ENCODE measurements at places on chromosomes 13 and 19.

GRCh38 chr19:48918801-48919247 is 14.7 kb upstream of the DHDH start:
- no peak for DNase-seq

GRCh38 chr13:106616729-106617128 is 48.8 kb upstream of the ARGLU1 start:
- DNase-seq, result no peak

DNA sequence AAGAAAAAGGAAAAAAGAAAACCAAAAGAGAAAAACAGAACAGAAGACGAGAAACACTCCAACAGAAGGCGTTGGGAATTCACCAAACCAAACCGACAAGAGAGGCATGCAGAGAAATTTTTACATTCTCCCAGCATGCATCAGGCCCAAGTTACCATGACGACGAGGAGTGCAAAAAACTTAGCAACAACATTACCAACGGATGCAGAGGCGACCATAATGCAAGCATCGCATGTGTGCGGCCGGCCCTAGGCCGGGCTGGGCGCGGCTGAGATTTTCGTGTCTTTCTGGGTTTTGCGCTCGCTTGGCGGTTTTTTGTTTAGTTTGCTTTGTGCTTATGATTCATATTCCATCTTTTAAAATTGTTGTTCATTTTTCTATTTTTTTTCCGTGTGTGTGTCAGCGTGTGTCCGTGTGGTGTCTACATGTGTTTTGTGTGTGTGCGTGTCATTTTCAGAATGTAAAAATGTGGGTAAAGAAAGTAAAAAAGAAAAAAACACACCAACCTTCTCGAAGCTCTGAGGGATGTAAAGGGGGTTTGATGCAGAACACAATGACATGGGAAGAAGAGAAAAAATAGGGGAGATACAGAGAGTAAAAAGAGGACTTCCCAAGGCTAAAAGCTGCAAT is 84.9 kb downstream of the PTPRS start:
- no peak for DNase-seq

DNA sequence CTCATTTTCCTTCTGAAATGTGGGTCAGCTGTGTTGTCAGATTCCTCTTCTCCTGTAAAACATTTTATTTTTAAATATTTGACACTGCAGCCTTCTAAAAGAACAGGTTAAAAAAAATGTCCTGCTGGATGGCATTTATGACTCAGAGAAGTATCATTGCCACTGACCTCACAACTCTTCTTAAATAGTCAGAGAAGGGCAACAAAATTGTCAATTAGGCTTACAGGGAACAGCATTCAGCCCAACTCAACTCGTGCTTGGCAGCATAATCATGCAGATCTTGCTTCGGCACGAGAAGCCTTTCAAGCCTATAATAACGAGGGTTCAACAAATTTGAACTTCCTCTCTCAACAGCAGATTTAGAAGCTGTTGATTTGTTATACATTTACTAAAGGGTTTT is 296.7 kb upstream of the DACH1 start:
- no peak for DNase-seq

GRCh38 chr19:2188708-2189385 is 25.1 kb downstream of the DOT1L start:
- DNase-seq, result no peak

DNA sequence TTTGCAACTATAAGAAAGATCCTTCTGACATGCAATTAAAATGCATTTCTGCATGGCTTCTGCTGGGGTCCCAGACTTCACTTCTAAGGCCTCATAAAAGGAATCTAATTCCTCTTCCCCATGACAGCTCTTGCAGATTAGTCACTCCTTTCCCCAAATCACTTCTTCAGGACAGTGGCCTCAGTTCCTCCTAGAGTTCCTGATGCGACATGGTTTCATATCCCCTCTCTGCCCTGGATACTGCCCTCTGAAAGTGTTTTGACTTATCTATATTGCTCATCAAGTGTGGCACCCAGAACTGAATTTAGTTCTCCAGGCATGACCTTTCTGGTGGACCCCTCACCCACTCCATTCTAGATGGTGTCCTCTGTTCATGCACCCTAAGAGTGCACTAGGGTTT is 238.1 kb downstream of the FOXO1 start:
- no peak for DNase-seq

- DNase-seq, result no peak
Observed at GRCh38 chr13:30510091-30510490, 44.4 kb upstream of the HMGB1 start.

DNA sequence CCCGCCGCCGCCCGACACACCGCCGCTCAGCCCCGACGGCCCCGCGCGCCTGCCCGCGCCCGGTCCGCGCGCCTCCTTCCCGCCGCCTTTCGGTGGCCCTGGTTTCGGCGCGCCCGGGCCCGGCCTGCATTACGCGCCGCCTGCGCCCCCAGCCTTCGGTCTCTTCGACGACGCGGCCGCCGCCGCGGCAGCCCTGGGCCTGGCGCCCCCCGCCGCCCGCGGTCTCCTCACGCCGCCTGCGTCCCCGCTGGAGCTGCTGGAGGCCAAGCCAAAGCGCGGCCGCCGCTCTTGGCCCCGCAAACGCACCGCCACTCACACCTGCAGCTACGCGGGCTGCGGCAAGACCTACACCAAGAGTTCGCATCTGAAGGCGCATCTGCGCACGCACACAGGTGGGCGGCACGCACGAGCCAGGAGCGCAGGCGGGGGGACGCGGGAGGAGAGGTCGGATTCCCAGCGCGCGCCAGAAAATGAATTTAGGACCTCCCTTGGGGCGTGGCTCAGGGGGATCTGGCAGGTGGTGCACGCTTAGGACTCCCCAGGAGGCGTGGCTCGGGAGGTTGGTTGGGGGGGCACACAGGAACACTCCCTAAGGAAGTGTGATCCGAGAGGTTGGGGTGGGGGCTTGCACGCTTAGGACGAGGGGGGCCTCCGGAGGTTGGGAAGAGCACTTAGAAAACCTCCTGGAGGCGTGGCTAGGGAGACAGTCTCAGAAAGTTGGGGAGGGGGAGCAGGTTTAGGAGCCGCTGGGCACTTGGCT is 1.2 kb downstream of the KLF2 start:
- DNase-seq, result no peak

- DNase-seq, result no peak
Observed at GRCh38 chr13:64697226-64697625, 2532.9 kb downstream of the PCDH9 start.

DNA sequence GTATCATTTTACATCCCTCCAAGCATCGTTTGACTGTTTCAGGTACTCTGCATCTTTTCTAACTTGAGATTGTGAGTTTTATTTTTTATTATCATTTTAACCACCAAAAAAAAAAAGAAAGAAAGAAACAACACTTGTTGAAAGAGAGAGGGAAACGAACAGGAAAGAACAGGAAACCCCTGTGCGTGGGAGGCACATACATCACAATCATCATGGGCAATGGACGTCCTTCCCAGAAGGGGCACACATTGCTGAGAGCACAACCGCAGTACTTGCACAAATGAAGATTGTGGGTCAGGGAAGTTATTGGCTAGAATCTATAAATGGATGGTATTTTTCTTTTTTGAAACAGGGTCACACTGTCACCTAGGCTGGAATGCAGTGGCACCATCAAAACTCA is 1.7 kb downstream of the CLC start:
- DNase-seq, result no peak

GRCh38 chr19:46186717-46187101 is 38.7 kb downstream of the IGFL2 start:
- DNase-seq, result no peak

- no peak for DNase-seq
Observed at GRCh38 chr13:20401531-20401930, 124.1 kb downstream of the CRYL1 start.

GRCh38 chr13:30364133-30364532 is 56.8 kb upstream of the KATNAL1 start:
- DNase-seq, result peak; percentile 29

- DNase-seq, result no peak
Observed at GRCh38 chr13:48679941-48680680, 26.4 kb downstream of the CYSLTR2 start.

GRCh38 chr19:40165362-40165937 is 25.8 kb upstream of the MAP3K10 start:
- peak; percentile 72 for DNase-seq

- no peak for DNase-seq
Observed at GRCh38 chr19:50790396-50790795, at the start of gene ACP4. ACP4 (plus strand) TSS chr19:50790415; CDS start chr19:50790415, 0 bp downstream.

DNA sequence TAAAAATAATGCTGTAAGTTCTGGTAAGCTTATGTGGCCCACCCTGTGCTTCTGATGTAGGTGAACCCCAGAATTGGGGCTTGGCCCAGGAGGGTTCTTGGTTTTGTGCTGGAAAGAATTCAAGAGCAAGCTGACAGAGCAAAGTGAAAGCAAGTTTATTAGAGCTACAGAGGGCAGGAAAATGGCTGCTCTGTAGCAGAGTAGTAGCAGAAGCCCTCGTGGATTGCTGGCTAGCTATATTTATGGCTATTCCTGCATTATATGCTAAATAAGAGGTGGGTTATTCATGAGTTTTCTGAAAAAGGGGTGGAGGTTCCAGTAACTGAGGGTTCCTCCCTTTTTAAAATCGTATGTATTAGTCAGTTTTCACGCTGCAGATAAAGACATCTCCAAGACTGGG is 20.6 kb upstream of the ZNF599 start:
- DNase-seq, result no peak

GRCh38 chr13:66414066-66414800 is 815.9 kb downstream of the PCDH9 start:
- DNase-seq, result no peak

GRCh38 chr13:105219651-105220050 is 1315.8 kb downstream of the EFNB2 start:
- DNase-seq, result no peak

- DNase-seq, result no peak
Observed at GRCh38 chr19:39941151-39941550, 6.7 kb upstream of the FCGBP start.

DNA sequence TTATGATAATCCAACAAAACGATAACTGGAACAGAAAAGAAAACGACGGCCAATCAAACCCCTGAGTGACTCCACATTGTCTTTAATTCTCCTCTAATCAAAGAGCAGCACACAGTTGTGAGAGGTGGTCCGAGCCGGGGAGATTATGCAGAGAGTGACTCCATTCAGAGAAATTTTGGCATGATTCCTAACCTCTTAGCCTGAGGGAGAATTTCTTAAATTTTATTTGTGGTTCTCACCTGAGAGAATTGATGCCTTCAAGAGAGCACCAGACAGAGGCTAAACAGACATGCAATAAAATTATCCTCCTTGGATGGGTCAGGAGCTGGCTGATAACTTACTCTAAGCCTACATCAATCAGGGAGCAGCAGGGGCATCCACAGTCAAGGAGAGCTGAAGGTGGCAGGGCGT is 310.0 kb upstream of the KLF12 start:
- DNase-seq, result no peak

DNA sequence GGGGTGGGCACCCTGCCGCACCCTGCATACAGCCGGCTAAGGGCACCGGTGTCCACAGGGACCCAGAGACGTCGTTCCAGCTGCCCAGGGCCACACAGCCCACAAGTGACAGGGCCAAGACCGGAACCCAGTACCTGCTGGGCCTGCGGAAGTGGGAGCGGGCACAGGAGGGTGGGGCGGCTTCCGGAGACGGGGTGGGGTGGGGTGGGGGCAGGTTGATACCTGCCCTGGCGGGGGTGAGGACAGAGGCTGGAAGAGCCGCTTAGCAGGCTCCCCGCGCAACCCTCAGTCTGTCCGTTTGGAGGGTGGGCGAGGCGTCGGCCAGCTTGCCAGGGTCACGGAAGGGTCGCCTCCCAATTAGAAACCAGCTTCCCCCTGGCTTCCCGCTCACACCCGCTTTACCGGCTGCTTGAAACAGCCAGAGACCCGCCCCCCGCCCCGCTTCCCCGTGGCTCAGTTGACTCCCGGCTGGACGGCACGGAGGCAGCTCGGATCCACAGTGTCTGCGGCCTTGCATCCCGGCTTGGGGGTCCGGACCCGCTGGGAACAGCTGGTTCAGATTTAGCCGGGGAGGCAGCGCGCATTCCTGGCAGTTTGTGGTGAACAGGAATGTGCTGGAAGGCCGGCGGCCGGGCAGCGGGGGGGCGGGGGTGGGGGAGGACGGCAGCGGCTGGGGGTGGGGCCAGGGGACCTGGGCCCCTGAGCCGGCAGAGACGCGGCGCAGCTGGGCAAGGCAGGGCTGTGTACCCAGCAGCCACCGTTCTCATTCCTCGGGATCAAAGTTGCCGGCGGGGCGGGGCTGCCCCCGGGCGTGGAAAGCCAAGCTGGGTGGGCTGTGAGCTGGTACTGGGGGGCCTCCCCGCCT is 1.9 kb downstream of the CNN2 start:
- DNase-seq, result peak; percentile 52

DNA sequence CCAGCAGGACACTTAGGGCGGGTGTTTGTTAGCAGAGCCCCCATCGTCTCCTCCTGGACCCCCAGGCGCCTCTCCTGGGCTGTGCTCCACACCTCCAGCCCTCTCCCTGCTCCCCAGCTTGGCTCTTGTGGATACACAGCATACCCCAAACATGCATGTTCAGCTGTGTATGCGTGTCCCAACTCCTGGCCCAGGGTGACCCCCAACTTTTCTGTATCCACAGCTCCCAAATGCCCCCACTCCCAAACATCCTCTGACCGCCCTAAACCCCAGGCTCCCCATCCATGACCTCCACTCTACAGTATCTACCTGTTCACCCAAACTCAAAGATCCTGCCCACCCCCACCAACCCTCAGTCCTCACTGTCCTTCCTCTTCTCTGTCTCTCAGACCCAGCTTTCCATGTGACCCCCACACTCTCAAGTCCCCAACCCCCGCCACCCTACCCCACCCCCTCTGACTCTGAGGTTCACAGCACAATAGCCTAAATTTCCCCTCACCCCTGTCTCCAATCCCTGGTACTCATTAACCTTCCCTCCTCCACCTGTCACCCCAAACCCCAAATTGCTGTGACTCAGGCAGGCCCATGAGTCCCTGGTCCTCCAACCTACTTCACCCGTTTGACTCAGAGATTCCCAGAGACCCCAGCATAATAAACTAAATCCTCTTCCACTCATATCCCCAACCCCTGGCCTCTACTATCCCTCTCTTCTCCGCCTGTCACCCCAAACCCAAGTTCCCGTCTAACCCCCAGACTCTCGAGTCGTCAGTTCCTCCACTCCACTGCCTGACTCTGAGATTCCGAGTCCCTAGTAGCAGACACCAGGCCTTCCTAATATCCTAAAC is 968 bp downstream of the UBE2M start:
- no peak for DNase-seq

DNA sequence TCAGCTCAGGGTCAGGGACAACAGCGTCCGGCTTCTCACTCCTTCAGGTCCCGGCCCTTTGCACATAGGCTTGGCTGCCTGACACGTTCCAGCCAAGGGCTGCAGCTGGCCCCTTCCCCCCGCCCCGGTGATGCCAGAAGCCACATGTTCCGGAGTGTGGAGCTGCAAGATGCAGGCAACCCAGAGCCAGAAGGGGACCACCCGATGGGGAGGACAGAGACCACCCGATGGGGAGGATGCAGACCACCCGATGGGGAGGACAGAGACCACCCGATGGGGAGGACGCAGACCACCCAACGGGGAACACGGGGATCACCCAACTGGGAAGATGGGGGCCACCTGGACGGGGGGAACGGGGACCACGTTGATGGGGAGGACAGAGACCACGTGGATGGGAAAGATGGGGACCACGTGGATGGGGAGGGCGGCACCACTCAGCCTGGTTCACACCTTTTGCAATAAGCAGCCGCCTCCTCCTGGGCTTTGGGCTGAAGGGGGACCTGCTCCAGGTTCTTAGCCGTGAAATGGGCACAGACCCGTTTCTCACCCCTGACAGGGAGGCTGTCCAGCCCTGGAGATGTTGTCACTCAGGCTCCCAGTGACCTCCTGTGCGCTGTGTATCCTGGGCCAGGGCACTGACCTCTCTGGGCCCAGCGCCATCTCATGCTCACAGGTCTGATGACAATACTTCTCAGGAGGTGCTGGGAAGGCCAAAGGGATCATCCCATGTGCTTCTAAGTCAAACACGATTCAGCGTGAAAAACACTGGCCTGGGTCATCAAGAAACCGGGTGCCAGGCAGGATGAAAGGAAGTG is 34.5 kb downstream of the C13orf46 start:
- DNase-seq, result no peak

All from erythroblast (primary cell).